ENCODE measurements at places on chromosomes 6 and 20.

- peak; percentile 35 for DNase-seq
These were observed 606 bp upstream of the ULBP1 start for GRCh38 chr6:149963212-149963461.

GRCh38 chr20:43726811-43727338 is at the start of gene GTSF1L:
Gene GTSF1L (minus strand): TSS chr20:43727002. CDS start chr20:43726694, 308 bp downstream.
- no peak for DNase-seq

DNA sequence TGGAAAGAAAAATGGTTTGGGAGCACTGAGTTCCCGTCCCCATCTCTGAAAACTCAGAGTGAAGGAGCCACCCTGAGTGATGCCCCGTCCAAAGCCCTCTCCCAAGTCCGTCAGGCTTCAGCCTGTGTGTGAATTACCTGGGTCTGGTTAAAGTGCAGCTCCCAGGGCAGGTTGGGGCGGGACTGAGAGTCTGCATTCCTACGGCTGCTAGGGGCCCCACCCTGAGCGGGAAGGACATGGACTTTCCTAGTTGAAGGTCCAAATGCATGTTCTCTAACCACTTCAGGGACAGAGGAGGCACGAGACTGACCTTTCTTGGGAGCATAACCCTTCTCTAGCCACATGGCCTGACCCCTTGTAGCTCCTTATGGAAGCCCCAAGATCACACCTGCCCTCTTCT is 97.2 kb downstream of the SYNDIG1 start:
- no peak for DNase-seq

GRCh38 chr6:44685213-44685612 is 297.7 kb downstream of the CDC5L start:
- DNase-seq: no peak

DNA sequence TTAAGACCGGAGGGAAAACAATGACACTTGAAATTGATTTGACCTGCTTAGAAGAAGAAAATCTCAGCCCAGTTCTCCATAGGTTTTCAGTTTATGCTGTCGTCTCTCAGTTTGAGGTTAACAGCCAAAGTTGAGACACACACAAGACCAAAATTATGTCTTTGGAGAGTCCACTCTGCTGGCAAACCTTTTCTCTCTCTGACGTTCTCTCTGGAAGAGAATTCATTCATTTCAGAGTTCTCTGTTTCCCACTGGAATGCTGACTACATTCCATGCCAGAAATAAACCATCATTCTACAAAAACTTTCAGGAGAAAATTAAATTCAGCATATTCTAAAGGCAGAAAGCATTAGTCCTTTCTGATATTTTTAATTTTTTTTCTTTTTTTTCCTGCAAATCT is 155.2 kb downstream of the TFAP2A start:
- DNase-seq: no peak

GRCh38 chr20:31839782-31840487 is 5.5 kb downstream of the FOXS1 start:
- DNase-seq: no peak

DNA sequence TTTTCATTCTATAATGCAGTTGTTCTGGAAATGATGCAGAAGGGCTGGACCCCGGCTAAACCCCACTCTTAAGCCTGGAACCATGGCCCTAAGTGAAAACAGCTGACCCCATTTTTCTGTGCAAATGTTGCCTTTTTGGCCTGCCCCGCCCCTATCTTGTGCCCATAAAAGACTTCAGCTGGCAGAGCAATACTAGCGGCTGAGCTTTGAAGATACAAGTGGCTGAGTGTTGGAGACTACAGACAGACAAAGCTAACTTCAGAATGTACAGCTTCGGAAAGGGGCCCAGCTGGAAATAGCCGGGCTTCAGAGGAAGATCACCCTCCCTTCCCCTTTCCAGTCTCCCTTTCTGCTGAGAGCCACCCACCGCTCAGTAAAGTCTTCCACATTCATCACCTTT is 258.6 kb upstream of the SPTLC3 start:
- no peak for DNase-seq

- DNase-seq: no peak
These were observed at the start of gene CST7 for GRCh38 chr20:24948939-24949679. Gene CST7 (plus strand): TSS chr20:24949269. CDS start chr20:24949506, 237 bp downstream.

DNA sequence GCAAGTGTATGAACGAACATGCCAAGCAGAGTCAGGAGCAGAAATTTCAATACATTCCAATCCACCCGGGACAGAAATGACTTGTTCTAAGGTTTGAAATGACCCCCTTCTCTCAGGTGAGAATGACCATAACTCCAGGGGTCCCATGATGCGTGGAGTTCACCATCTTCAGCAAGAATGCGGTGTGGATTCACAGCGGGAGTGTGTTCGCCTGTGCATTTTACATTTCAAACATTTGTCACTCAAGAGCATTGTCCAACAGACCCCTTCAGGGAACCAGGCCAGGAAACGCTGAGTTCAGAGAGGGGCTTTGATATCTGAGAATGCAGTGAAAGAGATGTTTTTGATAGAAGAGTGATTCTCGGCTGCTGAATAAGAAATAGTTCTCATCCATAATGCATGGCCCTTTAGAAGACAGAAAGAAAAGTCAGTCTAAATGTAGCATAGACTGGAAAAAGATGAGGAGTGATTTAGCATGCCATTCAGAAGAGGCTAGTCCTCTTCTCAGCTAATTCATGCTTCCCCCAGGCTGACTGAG is 200.3 kb upstream of the KCNG1 start:
- DNase-seq: no peak

GRCh38 chr6:154928325-154928922 is 66.7 kb upstream of the TIAM2 start:
- DNase-seq: no peak

DNA sequence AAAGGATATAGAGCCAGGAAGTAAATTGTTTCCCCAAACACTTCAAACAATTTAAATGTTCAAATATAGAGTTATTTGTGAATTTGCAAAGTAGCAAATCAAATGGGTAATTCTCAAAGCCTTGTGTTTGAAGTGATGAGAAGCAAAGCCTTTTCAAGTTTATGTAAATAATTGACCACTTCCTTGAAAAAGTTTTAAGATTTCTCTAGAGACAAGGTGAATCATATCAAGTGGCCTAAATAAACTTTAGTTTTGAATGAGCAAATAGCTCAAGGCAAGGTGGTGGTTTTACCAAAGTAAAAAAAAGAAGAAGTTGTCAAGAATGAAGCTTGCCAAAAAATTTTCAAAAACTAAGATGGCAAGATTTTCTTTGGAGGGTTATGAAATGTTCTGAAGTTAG is 42.6 kb upstream of the IFNGR1 start:
- DNase-seq: no peak

- DNase-seq: no peak
These were observed 5.9 kb downstream of the PCED1A start for GRCh38 chr20:2834401-2835110.

- DNase-seq: no peak
These were observed 1.3 kb downstream of the C20orf203 start for GRCh38 chr20:32672394-32672981.

GRCh38 chr6:169499848-169500247 is 202.0 kb downstream of the WDR27 start:
- DNase-seq: no peak

- DNase-seq: no peak
These were observed 13.1 kb downstream of the ITPR3 start for GRCh38 chr6:33634161-33634727.

DNA sequence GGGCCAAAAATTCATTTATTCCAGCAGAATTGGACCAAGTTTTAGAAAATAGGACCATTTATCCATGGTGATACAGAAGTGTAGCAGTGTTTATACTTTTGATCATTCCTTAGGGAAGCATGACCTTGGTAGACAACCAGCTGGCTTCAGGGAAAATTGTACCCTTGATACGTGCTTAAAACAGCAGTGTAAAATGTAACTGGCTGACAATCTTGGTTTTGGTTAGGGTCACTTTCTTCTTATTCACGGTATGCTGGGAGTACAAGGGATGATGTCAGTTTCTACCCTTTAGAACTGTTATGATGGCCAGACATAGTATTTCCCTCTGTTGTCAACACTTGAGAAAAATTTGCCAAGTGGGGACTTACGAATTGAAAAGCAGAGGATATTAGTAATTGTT is 157.1 kb downstream of the BCKDHB start:
- DNase-seq: no peak
